ENCODE measurements at places on chromosomes 13 and 19.

GRCh38 chr13:75194717-75195462 lies 287.1 kb downstream of the TBC1D4 start:
- DNase-seq = no peak

DNA sequence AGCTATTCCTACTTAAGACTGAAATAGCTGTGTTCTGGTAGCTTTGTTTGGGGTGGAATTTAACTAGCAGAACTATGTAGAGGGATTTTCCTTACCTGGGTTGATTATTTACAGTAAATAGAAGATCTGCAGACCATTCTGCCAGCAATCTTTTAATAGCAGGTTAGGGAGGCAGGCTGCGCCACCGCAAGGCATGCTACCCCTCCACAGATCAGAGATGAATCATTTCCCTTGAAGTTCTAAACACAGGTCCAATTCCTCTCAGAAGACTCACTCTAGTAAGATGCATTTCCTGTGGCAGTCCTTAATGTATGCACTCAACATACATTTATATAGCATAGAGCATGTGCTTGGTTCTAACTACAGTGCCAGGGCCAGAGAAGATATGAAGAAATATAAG lies 109.0 kb downstream of the TNFRSF19 start:
- DNase-seq = no peak

- peak; percentile 39 for DNase-seq
Measured at GRCh38 chr19:19554074-19555023, 16.3 kb downstream of the CILP2 start.

DNA sequence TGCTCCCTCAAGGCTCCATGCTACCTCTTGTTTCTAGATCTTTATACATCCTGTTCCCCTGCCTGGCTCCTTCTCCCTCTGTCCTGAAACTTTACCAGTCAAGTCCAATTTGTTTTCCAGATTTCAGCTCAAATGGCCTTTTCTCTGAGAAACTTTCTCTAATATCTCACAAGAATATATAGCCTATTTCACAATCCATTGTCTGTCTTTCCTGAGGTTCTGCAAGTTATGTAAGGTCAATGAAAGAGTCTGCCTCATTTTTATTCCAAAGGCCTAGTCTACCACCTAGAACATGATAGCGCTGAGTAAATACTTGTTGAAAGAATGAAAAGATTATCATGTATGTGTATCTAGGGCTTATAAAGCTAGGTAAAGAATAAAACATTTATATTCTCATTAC lies 348.8 kb downstream of the SPRY2 start:
- DNase-seq = no peak

DNA sequence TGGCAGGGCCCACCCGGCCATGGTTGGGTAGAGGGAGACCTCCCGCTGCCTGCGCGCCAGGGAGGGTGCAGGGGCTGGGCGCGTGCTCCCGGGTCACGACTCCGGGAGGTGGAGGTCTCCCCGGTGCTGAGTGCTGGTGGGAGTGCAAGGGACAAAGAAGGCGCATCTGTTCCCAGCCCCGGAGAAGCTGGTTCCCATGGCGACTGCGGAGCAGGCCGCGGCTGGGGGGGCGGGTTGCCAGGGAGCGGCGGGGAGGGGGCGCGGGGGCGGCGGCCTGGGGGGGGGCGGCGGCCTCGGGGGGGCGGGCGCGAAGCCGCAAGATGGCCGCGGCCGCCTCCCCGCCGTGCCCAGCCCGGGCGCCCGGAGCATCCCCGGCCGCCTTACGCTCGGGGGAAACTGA lies 1.2 kb downstream of the CBARP start:
- no peak for DNase-seq

DNA sequence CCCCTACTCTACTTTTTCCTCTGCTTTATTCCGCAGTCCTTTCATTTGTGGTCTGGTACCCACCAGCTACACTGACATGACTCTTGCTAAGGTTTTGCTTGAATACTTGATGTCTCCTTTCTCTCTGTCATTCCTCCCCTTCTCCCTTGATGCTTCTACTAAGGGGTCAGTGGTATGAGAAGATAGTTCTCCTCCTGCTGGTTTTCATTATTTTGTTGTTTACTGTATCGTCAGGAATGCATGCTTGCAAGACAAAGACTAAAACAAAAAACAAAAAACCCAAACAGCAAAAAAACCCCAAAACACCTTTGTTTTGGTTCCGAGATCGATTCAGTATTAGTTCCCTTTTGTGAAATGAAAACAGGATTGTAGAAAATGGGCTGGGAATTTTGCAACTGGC lies 59.5 kb downstream of the PCCA start:
- no peak for DNase-seq

- DNase-seq = no peak
Measured at GRCh38 chr13:71251292-71251951, 615.6 kb downstream of the DACH1 start.
